Progenitor cell of endocrine pancreas (in vitro differentiated cells): ENCODE measurements at places on chromosomes 6 and 20. TPM values are rescaled to one million over a fixed set of nuclear protein-coding genes. Genes with fewer than 3 reads are reported as not detected.

TREML2 gene
- not detected in 2 replicates for total RNA-seq

PRSS16 gene
- total RNA-seq: 28.2 and 29.8 TPM in 2 replicates

CCN5 gene
- not detected in 2 replicates for total RNA-seq

PLN gene
- total RNA-seq: 0.55 and 0.62 TPM in 2 replicates

OR2B6 gene
- not detected in 2 replicates for total RNA-seq

DEFB132 gene
- not detected in 2 replicates for total RNA-seq

CGAS gene
- total RNA-seq: 0.24 and 0.31 TPM in 2 replicates

CDH4 gene
- 0.38 and 0.43 TPM in 2 replicates for total RNA-seq

BTN1A1 gene
- total RNA-seq: 1.5 and 1.6 TPM in 2 replicates

OTOR gene
- total RNA-seq: not detected in 2 replicates

SMPD2 gene
- 13.6 and 17.5 TPM in 2 replicates for total RNA-seq

MANEA gene
- total RNA-seq: 10.8 and 12.4 TPM in 2 replicates

SLC22A16 gene
- not detected in 2 replicates for total RNA-seq

BANF2 gene
- not detected in 2 replicates for total RNA-seq

AVP gene
- total RNA-seq: not detected in 2 replicates

DNMT3B gene
- 15.4 and 15.9 TPM in 2 replicates for total RNA-seq

TRAPPC3L gene
- not detected in 2 replicates for total RNA-seq

PROKR2 gene
- total RNA-seq: not detected in 2 replicates

RNF144B gene
- 3.1 and 3.4 TPM in 2 replicates for total RNA-seq

CASS4 gene
- 0.09 and 0.26 TPM in 2 replicates for total RNA-seq

L3MBTL1 gene
- 42.8 and 45.7 TPM in 2 replicates for total RNA-seq

LRRN4 gene
- total RNA-seq: 5.6 and 7.7 TPM in 2 replicates
